ENCODE measurements at places on chromosomes 4 and X.

GRCh38 chrX:148282504-148282903 lies 217.9 kb upstream of the AFF2 start:
- DNase-seq: no peak

DNA sequence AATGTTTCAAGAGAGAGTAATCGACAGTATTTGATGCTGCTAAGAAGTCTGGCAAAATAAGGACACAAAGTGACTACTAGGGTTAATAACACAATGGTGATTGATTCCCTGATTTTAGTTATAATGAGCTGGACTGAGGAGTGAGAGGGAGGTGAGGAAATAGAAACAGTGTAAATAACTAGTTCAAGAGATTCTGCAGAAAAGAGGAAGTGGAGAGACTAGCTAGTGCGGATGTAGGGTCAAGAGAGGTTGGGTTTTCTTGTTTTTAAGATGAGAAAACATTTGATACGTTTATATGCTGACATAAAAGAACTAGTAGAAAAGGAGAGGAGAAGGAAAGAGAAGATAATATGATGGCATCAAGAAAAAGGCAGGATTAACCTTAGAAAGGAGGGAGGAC lies 12.2 kb upstream of the TRPC5 start:
- no peak for DNase-seq

DNA sequence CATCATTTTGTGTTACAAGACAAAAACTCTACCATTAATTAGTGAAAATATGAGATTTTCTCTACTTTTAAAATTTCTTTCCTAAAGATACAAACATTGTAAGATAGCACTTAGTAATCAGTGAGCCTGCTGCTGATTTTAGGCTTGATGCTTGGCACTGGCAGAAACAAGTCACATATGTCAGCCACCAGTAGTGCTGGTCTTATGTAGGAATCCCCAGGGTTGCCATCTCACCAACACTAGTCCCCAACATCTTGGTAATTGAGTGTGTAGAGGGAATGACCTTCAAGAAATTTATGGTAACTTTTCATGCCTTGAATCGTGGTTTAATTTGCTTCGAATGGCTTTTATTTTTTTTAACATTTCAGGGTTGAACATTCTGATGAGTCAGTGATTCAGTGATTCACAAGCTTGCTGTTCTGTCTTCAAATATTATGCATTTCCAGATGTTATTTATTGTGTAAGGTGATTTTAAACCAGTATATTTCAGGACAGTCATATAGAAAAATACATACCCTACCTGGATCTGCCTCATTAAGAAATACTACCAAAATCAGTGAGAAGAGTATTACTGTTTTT lies 11.9 kb downstream of the EXOC1 start:
- DNase-seq: peak; percentile 73

DNA sequence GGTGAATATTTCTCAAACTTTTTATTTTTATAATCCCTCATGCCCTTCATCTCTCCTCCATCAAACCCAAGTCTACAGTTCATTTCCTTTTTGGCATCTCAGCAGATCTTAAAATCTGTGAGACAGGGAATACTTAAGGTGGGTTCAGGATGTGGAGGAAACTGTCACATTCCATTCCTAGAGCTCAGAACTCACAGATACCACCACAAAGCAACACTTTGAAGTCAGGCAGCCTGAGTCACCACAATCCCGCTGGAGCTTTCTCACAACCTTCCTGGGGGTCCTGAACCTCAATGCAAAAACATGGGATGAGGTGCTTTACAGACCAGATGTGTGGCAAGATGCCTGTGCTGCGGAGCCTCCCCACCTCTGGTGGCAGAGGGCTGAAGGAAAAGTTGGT lies 63.2 kb downstream of the HHIP start:
- peak; percentile 70 for DNase-seq

DNA sequence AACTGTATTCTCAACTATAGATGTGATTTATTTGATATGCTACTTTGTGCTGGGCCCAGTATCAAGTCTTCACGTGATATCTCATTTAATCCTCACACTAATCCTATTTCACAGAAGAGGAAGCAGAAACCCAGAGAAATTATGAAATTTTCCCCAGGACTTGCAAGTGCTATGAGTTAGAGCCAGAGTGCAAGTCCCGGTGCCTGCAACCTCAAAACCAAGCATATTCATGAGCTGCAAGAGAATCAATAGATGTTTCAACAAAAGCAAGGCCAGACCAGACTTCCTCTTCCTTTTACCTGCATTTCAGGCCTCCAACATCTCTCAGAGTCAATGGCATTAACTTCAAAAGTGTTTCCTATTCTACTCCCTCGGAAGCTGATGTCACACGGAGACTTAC lies 92.2 kb upstream of the GATB start:
- DNase-seq: no peak

DNA sequence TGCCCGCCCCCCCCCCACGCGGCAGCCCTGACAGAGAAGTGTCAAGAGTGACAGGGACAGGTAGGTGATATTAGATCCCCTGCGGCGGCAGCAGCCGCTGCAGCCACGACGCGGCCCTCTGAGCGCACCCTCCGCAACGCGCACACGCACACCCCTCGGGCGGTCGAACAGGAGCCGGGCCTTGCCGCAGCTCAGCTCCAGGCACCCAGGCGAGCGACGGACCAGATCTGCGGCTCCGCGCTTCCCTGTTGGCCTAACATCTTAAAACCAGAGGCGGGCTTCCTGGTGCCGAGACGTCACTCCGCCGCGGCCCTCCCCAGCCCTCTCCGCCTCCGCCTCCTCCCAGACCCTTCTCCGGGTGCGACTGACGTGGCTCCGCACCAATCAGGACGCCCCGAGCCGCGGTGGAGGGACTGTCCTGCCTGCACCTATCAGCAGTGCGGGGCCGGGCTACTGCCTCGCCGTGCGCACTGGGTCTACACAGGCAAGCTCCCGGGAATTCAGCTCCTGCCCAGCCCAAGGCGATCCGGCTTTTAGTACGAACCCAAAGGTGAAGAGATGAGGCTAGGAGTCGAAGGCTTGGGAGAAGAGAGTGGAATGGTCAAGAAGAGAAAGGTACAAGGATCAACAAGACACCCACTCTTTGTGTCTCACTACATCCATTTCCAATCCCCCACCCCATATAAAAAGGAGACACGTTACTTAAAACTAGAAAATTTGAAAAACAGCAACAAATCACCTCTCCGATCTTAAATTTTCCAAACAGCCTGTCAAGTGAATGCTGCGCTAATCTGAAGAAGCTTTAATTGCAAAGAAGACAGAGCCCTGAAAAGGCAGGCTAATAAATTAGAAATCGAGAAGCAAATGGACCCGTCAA lies at the start of gene PITX2:
Gene PITX2 (minus strand): TSS at position 237 of the 877 bp plus-strand sequence. CDS start 617 bp downstream, outside the sequence.
- peak; percentile 57 for DNase-seq

- no peak for DNase-seq
Observed at GRCh38 chrX:39840133-39840532, 257.6 kb downstream of the BCOR start.

GRCh38 chrX:10106806-10107205 lies 50.0 kb upstream of the CLCN4 start:
- DNase-seq: peak; percentile 26

DNA sequence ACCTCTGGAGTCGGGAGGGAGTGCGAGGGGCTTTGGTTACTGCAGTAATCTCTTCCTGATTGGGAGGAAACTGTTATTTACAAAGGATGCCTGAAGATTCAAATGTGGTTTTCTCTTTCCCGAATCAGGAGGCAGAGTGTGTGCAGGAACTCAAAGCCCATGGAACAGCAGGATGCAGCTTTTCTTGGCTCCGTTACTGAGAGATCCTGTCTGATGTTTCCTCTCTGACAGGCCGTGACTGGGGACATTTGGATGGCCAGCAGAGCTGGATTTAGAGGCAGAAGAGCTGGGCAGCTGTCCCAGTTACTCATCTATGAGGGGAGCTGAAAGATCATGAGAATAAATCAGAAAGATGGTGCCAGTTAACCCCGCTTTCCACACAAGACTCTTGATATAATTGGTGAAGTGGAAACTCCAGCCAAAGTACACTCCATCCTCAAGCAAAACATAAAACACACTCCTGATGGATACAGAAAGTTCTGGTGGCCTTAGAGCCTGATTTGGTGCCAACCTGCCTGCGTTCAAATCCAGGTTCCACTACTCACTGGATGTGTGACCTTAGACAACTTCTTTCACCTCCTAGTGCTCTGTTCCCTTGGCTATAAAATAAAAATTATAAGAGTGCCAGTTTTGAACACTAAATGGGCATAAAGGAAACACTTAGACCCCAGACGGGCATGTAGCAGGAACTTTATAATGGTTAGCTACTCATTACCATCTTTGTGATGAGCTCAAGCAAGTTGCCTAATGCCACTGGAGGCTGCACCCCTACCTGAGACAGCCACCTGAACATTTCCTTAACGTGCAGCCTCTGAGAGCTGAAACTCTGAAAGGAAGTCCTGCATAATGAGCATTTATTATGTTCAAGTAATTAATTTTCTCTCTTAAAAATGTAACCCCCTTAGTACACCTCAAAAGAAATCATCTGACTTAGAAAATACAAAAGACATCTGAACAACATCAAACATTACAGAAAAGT lies 349.0 kb upstream of the GATB start:
- peak; percentile 21 for DNase-seq

- DNase-seq: no peak
Observed at GRCh38 chr4:3776166-3777032, 10.2 kb downstream of the ADRA2C start.

- no peak for DNase-seq
Observed at GRCh38 chr4:152618971-152619370, 60.8 kb downstream of the TMEM154 start.

GRCh38 chr4:7721984-7722551 lies 217.6 kb downstream of the AFAP1 start:
- DNase-seq: peak; percentile 47

GRCh38 chr4:54484383-54484782 lies 173.4 kb upstream of the KIT start:
- no peak for DNase-seq

DNA sequence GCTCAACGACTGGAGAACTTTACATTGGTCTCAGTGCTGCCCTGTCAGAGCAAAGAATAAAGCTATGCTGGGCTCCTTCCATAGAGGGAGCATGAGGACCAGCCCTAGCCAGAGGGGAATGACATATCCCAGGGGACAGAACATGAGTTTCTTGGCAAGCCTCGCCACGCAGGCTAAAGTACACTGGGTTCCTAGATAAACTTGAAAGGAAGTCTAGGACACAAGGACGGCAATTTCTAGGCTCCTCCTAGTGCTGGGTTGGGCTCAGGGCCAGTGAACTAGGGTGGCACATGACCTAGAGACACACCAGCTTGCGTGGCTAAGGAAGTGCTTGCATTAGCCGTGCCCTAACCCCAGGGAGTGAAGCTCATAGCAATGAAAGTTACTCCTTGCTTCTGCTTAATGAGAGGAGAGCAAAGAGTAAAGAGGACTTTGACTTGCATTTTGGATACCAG lies 141.0 kb downstream of the MAB21L2 start:
- DNase-seq: peak; percentile 75

DNA sequence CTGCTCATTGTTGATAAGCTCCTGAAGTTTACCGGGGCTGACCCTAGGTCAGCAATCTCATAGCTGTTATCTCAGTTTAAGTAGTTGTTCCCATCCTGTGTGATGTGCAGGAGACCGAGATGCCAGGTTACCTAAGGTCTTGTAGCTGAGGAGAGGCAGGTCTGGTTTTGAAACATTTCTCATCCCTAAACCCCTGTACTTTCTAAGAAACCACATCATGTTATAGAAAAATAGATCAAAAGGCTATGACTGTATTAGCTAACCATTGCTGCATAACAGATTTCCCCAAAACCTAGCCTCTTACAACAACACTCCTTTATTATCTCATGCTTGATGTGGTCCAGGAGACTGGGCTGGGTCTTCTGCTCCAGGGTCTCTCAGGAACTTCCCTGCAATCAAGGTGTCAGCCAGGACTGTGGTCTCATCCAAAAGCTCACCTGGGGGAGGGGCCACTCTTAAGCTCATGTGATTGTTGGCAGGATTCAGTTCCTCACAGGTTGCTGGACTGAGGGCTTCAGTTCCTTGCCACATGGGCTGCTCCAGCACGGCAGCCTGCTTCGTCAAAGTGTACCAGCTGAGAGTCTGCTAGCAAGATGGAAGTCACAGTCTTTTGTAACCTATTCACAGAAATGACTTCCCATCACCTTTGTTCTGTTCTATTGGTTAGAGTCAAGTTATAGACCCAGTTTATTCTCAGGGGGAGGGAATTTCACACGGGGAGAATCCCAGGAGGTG lies 60.9 kb upstream of the CLCN4 start:
- DNase-seq: no peak

- no peak for DNase-seq
Observed at GRCh38 chr4:155535802-155536454, 130.7 kb upstream of the GUCY1A1 start.

GRCh38 chr4:46196086-46196485 lies 72.2 kb upstream of the GABRG1 start:
- DNase-seq: no peak

- DNase-seq: no peak
Observed at GRCh38 chrX:39211501-39211900, 410.2 kb downstream of the MID1IP1 start.

Data from choroid plexus epithelial cell (primary cell).